ENCODE measurements at places on chromosomes 12 and 14.
A peak's percentile ranks its signal among the peaks of the same experiment; 100 is the strongest.

- DNase-seq: no peak
These were observed 32.0 kb downstream of the DDX11 start for GRCh38 chr12:31105668-31106067.

- DNase-seq: no peak
These were observed 119.2 kb downstream of the TRMT5 start for GRCh38 chr14:60861545-60862140.

GRCh38 chr14:105739331-105740102, 213.1 kb downstream of the TMEM121 start:
- DNase-seq: no peak

DNA sequence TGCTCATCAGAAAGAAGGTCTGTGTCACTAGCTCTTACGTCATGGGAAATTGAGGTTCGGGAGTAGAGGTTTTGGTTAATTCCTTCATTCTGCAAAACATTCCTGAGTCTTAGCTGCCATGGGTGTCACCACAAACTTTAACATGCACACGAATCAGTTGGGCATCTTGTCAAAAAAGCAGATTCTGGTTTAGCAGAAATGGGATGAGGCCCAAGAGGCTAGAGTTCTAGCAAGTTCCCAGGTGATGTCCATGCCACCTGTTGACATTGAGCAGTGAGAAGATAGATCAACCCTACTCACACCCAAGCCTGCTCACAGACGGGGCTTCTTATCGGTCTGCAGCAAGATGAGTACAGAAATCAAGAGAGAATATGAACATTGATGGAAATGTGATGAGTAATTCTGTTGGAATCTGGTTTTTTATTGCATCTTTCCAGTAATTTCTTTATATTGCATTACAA, 11.7 kb upstream of the RIN3 start:
- peak; percentile 52 for DNase-seq

DNA sequence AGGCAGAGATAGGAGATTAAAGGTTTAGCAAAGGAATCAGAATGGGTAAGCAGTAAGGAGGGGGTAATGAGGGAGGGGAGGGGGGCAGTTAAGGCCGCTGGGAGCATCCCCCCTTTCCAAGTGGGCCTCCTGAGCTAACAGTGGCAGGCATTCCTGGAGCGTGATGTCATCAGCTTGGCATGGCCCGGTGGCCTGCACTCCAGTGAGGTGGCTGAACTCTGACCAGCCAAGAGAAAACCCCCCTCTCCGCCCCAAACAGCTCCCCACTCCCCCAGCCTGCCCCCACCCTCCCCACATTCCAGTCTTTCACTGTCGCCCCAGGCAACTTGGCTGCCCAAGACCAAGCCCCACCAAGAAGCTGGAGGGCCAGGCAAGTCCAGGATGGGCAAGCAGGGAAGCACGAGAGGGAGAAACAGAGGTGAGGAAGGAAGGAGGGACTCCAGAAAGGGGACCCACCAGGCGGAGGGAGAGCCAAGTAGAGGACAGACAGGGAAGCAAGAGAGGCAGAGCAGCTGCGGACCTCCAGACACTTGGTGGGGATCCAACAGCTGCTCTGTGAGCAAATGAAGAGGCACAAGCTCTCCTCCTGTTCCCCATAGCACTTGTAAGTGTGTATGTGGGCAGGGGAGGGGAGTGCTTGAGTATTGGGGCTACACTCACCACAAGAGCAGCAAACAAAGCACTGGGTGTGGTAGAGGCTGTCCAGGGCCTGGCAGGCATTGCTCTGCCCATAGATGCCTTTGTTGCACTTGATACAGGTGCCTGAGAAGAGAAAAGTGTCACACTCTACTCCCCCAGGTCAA, 4.5 kb downstream of the AJUBA start:
- DNase-seq: peak; percentile 75

DNA sequence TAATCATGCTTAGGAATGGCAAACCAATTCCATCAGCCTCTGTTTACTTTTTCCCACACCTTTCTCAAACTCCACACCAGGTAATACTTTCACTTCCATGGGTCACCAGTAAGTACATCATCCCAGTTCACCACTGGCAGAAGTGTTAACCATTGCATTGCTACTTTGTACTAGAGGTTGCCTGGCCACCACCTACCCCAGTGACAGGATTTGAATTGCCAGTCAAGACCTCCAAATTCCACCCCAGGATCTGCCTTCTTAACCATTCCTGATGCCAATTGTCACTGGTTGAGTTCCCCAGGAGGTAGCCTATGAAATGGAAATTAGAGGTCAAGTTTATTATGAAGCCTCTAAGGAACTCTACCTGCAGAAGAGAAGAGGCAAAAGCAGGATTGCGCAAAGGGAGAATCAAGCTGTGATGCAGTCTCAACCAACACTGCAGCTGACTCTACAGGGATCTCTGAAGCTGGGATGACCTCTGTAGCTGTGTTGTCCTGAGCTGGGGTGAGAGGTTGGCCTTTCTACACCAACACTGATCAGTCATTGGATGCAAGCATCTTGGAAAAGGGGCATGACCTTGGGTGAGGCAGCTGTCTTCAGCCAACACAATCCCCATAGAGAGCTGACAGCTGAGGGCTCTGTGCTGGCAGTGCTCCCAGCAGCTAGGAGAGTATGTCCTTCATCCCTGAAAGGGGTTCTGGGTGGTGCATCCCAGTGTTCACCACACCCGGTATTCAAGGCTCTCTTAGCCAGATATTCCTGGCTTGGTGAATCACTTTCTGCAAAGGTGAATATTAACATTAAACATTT, 37.0 kb upstream of the HMGA2 start:
- no peak for DNase-seq

GRCh38 chr12:53952871-53953734, 1.6 kb upstream of the HOXC12 start:
- DNase-seq: no peak

DNA sequence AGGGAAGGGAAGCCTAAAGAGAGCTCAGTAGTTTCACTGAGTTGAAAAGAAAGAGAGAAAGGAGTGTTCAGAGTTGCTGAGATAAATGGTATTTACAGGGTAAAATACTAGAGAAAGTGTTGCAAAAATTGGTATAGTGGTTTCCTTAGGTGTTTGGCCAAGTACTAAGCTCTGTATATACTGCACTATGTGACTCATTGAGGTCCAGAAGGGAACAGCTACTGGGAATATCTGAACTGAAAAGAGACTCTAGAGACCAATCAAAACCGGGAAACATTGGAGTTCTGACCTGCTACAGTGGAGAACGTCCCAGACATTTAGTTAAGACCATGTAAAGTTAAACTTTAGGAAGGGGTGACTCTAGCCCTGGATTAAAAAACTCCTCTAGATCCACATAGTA, 42.7 kb upstream of the ALX1 start:
- DNase-seq: no peak

GRCh38 chr12:124493809-124494750, 73.3 kb downstream of the NCOR2 start:
- no peak for DNase-seq

- no peak for DNase-seq
These were observed 9.2 kb downstream of the STAT2 start for GRCh38 chr12:56350662-56351061.

GRCh38 chr12:15996254-15996653, 85.1 kb downstream of the DERA start:
- peak; percentile 64 for DNase-seq

DNA sequence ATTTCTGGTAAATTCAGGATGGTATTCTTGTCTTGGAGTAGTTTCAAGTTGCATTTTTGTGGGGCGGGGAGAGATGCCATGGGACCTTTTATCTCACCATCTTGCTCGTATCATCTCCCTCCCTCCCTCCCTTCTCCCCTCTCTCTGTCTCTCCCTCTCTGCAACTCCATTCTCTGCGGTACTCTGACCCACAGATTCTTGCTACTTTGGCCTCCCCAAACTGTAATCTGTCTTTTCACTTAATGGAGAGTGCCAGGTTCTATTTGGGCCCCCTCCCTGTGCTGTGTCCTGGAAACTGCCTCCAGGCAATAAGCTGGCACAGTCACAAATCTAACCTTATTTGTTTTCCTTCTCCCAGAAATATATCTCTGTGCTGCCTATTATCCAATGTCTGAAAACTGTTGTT, 175.2 kb downstream of the PAWR start:
- no peak for DNase-seq

DNA sequence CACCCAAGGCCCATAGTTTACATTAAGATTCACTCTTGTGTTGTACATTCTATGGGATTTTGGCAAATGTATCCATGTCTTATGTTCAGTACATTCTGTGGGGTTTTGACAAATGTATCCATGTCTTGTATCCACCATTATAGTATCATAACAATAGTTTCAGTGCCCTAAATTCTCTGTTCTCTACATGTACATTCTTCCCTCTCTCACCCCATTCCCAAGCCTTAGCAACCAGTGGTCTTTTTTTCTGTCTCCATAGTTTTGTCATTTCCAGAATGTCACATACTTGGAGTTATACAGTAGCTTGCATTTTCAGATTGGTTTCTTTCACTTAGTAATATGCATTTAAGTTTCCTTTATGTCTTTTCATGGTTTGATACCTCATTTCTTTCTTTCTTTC, 6.7 kb downstream of the TOGARAM1 start:
- no peak for DNase-seq

DNA sequence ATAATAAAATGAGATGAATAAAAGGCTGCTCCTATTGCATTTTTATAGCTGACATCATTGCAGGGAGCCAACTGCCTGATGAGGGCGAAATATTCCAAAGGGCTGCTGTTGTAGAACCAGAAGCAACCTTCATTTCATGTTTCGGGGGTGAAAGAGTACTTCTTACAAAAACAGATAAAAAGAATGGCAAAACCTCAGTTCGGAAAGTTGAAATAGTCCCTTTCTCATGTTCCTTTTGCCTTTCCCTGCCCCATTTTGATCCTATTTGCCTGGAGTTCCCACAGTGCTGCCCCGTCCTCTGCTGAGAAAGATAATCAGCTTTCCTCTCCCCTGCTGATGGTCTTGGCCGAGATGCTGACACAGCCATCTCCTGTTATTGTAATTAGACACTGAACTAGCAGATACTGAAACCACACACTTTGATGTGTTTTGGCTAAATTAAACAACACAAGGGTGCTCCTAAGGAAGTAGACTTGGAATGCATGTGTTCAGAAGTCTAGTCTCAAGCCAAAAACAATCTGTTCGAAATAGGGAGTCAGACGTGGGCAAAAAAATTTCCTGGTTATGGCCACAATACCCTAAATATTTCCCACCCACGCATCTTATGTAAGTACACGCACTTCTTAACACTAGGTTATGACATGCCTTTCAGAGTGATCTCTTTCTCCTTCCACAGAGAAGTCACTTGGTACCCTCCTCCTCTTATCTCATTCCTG, 117.2 kb downstream of the PPM1H start:
- peak; percentile 15 for DNase-seq

GRCh38 chr14:63875311-63875710, 22.5 kb downstream of the SYNE2 start:
- no peak for DNase-seq

DNA sequence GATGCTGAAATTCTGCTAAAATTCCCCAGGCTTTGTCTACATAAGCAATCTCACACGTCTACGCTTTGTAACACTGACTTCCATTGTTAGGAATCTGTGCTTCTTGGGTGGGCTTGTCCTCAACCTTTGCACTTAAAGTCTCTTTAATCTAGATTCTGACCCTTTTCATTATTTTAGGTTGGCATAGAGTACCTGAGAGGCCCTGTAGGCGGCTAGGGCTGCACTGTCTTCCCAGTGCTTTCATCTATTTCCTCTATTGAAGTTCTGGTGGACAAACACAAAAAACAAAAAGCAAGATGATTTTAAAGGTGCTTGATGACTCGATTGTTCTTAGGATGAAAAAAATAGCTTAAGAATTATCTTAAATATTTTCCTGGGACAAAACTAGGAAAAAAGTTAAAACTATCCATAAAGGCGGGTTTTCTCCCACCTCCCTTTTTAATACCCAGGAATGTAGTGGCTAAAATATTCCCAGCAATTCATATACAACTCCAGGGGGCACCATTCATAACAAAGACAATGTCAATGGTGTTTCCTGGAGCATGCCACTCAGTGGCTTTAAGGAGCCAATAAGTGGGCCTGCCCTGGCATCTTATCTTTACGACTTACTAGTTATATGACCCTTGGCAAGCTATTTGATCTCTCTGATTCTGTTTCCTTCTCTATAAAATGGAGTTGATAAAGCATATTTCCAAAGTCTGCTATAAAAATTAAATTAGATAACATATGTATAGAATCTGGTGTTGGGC, 197.5 kb downstream of the STXBP6 start:
- no peak for DNase-seq

- DNase-seq: no peak
These were observed 26.4 kb downstream of the FAM222A start for GRCh38 chr12:109739747-109740693.

DNA sequence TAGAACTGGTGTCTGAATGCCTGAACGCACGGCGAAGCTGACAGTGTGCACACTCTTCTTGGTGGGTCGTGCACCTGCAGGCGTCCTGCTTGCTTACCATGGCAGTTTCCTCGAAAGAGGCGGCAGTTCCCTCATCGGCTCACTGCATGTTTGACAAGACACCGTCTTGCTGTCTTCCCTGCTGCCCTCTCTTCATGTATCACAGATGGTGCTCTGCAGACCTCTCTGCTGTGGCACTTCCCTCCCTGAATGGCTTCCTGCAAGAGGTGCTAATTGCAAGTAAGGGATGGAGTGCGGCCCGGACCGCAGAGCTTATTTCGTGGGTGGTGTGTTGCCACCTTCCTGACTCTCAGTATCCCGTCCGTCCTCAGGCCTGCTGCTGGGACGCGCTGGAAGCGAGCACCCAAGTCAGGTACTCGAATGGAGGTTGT, 156.7 kb upstream of the RTL1 start:
- DNase-seq: no peak

- no peak for DNase-seq
These were observed 1419.4 kb downstream of the FSCB start for GRCh38 chr14:43087666-43088065.

DNA sequence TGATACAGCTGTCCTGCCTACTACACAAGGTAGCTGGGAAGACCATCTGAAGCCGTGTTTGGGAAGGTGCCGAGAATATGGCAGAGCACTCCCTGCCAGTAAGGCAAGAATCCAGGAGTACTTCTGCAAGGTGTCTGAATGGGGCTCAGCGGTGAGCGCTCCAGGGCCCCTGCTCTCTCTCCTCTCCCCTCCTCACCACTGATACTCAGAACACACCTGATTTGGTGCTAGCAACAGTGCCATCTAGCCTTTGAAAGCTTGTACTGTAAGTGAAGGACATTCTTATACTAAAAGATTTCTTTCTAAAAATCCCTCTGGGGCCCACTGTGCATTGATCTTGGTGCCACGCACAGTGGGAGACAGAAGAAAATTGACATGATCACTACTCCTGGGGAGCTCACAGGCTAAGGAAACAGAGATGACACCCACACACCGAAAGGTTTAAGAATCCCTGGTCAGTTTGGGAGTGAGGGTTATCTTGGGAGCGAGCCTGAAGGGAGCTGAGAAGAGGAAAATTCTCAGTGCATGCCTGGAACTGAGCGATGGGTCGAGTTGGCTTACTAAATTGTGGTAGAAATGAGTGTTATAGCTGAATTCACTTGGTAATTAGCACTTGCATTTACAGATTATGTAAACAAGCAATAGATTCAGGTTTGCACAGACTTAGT, 216.9 kb downstream of the NTF3 start:
- DNase-seq: no peak

- peak; percentile 8 for DNase-seq
These were observed 33.8 kb downstream of the CREBL2 start for GRCh38 chr12:12645485-12645884.

Data from fibroblast of gingiva (primary cell).